ENCODE measurements at places on chromosomes 4 and X.

DNA sequence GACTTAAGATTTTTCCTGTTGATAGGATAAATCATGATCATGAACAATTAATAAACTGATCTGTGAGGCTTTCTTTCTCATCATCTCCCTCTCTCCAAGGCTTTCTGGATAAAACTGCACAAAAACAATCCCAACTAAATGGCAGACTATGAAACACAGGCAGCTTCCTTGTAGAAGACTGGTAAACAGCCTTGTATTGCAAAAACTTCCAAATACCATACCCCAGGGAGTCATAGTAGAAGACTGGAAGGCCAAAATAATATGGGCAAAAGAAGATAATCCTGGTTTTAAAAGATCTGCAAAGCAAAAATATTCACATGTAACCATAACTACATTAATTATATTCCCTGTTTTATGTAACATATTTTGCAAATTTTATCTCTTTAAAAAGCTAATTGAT, 113.0 kb downstream of the ANAPC10 start:
- no peak for DNase-seq

DNA sequence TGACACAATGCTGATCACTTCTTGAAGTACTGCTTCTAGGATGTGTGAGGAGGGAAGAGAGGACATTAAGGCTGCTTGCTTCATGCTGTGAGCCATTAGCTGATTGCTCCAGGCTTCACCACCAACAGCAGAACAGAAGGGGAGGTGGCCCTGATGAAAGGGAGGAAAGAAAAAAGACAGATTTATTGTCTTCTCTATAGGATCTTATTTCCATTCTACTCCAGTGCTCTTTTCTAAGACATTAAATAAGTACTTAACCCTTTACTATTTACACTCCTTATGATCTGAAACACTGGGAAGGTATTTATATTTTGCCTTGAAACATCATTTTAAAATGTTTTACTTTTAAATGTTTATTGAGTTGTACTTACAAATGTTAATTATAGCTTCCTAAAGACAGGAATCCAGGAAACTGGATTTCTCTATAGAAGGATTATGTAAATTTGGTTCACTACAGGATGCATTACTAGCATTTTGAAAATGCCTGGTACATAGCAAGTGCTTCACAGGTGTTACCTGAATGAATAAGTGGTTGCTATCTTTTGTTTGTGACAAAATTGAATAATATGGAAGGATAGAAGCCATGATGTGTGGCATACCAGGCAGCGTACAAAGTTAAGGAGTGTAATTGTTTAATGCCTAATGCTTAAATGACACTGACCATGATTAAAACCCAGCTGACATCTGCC, 680.9 kb upstream of the ATOH1 start:
- DNase-seq = no peak

- no peak for DNase-seq
Measured at GRCh38 chrX:30741545-30741944, 88.3 kb downstream of the GK start.

- no peak for DNase-seq
Measured at GRCh38 chr4:71769434-71769833, 14.4 kb downstream of the GC start.

- DNase-seq = no peak
Measured at GRCh38 chr4:117093571-117093970, 8.2 kb upstream of the TRAM1L1 start.

Measured in stimulated activated CD4-positive, alpha-beta T cell treated with anti-CD3 and anti-CD28 coated beads, Interleukin-4, amount 100 ng/mL, for 24 hours (primary cell).